ENCODE measurements at places on chromosomes 12 and 14.

DNA sequence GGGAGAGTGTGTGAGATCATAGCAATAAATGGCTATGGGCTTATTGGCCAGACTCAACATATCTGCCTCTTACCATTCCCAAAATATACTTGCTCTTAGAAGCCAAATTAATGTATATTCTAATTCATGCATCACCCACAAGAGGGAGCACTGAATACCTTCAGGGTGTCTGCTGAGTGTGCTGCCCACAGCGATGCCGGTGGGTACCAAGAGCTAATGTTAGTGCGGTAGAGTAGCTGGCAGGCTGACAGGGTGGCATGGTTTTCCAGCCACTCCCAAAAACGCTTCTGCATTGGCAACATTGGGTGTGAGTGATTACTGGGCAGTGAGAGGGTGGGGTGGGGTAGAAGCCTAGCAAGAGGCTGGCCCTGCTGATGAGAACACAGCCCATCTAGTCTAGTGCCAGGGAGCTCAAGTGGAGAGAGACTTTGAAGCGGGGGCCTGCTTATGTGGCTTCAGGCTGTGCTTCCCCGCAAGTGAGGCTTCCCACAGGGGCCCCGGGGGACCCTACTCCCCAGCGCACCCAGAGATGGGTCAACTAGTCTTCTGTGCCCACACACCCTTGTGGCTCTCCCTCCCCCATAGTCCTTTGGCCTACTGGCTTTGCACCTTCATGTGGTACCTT lies 9.2 kb upstream of the PLEKHD1 start:
- no peak for DNase-seq

DNA sequence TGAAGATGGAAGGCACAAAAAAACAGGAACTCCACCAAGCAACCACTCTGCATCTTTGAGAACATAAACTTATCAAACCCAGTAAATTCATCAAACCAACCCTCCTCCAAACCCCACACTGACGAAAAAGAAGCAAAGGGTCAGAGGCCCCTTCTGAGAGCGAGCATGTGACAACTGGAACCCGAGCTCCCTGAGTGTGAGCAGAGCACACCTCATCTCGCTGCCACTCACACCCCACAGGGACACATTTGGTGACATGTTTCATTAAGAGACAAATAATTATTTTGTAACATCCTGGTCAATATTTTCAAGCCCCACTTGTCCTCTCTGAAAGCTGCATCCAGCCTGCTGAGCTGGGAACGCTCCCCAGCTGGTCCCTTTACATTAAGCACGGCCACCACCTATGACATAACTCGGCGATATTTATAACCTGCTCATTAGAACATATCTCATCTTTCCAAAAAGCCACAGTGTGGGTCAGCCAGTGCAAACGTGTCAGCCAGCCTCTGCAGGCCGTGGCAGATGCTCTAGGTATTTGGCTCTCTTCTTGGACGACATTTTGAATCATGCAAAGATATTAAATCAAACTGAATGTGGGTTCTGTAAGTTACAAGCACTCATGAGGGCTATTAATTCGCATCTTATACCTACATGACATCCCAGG lies 120.1 kb downstream of the TTC7B start:
- DNase-seq, result no peak

- no peak for DNase-seq
Observed at GRCh38 chr12:47067176-47067575, 12.2 kb upstream of the PCED1B start.

GRCh38 chr12:131940141-131940547 lies 9.6 kb upstream of the EP400 start:
- DNase-seq, result no peak

- DNase-seq, result no peak
Observed at GRCh38 chr12:121522971-121523370, 57.9 kb downstream of the KDM2B start.

DNA sequence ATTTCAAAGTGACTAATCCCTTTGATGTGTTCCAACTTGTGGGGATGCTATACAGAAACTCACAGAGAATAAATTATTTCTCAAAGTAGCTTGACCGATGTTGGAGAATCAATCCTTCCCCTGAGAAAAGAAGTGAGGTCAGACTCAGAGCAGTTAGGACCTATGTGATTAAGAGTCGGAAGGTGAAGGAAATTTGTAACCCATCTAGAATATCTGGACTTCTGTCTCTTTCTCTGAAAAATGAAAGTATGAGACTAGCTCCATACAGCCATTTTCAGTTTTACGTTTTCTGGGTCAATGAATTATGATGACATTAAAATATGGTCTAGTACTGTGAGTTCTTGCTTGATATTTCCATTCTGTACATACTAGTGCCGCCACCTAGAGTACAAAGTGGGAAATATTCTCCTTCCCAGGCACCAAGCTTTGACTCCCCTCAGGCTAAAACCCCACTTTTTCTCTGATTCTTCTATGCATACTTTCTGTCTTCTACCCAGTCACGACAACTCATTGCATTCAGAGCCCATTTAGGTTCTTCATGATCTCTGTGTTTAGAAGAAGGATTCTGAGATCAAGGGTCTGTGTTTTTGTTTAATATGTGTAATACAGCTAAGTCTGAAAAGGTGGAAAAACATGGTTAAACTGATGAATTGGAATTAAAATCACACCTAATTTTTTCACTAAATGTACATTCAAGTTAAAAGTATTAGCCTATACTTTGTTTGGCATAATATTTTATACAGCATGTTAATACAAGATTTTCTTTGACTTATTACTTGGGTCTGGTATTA lies 6.9 kb upstream of the NTS start:
- no peak for DNase-seq

GRCh38 chr12:28568704-28569103 lies 378.4 kb downstream of the CCDC91 start:
- DNase-seq, result no peak
